Central memory CD8-positive, alpha-beta T cell (primary cell): ENCODE measurements at places on chromosomes 7 and 10.

DNA sequence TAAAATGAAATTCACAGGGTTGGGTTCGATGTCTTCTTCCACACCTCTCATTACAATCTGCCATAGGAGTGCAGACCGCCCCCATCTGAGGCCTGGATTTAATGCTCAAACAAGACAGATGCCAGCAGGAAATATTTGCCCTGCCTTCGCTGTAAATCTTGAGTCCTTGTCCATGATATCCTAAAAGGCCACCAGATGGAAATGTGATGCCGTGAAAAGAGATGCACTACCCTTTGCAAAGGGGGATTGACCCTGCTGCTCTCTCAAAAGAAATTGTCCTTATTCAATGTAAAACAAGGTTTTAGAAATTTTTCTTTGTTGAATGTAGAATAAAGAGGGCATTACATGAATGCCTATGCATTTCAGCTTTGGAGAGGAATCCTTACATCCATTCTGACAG is 37.5 kb downstream of the AGAP4 start:
- no peak for DNase-seq

DNA sequence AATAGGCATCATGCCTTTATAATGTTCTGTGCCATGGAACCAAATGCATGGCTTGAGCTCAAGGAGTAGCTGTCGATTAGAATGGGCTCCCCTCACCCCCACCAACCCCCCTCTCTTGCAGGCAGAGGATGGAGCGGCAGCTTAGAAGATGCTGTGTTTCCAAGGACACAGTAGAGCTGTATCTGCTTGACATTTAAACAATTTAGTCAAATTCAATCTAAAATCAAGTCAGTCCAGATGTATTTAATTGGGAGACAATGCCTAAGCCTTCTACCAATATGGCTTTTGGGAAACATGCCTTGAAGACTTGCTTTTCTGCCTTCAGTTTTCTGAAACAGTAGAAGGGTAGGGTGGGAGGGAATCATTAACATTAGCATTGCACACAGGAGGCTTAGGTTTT is 497.1 kb upstream of the NRP1 start:
- no peak for DNase-seq

DNA sequence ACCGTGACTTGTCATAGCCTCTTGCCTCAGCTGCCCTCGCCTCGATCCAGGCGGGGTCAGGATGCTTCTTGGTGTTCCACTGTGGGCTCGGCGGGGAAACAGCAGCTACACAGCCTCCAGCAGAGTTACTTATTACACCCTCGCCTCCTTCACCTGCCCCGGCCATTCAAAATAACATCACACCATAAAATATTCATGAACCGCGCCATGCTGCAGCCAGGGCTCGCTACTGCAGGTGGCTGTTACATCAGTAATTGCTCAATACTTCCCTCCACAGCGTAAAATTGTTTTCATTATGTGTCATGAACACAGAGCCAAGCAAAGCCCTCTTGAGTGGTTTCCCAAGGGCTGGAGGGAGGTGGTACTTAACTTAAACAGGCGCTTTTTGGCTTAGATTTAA is 241.5 kb upstream of the SP8 start:
- DNase-seq, result no peak

DNA sequence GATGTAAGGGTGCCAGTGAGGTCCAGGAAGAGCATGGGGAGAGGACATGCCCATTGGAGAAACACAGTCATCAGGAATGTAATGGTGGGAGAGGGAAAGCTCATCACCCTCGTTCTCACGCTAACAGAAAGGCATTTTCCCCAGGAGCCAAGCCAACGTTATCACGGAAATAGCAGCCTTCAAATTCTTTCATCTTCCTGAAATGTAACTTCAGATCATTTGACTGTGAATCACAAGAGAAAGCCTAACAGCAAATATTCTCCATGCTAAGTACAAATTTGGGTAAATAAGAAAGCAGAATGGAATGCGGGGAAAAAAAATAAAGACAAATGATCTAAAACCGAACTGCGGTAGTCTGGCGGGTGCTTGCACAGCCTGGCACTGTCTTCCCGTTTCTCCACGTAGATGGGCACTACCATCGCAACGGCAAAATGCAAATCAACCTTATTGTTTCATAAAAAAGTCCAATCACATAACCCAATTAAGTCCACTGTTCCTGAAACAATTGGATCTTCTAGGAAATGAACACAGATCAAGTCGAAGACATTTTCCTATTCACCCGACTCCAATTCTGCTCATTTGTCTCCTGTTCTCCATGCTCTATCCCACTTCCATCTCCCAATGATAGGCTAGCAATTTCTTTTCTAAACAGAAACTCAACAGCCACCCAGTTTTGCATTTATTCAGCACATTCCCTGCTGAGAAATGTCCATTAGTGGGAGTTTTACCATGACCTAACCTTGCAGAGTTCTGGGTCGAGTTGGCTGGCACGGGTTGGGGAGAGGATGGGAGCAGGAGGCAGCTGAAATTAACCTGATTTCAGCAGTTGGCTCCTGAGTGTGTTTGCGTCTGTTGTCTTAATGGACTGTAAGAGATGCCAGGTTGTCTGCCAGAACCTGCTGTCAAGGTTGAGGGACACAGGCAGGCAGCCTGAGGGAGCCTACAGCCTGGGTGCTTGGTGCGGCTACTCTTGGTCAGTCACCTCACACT is 74.6 kb upstream of the FRMD4A start:
- DNase-seq, result no peak

DNA sequence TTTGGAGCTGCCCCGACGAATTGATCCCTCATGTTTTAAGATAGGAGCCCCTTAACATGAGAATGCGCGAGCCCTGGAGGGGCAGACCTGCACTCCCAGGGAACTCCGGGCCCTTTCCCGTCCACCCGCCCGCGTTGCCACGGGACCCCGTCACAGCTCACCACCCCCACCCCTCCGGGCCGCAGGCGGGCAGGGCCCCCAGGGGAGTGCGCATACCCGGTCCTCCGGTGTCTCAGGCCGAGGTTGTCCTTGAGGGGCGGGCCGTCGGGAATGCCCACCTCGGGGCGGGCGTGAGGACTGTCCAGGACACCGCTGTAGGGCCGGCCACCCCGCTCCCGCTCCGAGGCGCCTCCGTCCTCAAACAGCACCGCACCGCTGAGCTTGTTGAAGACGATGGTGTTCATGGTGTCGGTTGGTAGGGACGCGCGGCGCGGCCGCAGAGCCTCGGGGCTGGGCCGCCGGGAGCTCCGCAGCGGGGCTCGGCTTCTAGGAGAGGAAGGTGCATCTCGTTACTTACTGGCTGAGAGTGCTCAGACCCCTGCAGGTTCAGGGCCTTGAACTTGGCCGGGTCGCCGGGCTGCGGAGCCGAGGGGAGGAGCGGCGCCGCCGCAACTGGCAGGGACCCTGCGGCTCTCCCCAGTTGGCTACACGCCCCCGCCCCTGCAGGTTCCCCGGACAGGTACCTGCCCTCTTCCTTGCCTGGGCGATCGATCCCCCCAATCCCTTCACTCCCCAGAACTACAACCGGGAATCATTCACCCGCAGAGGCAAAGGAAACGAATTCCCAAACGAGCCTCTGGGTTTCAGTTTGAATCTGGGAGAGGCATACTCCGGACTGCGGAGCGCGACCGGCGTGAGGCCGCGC is 2.4 kb downstream of the MKX start:
- peak; percentile 27 for DNase-seq

DNA sequence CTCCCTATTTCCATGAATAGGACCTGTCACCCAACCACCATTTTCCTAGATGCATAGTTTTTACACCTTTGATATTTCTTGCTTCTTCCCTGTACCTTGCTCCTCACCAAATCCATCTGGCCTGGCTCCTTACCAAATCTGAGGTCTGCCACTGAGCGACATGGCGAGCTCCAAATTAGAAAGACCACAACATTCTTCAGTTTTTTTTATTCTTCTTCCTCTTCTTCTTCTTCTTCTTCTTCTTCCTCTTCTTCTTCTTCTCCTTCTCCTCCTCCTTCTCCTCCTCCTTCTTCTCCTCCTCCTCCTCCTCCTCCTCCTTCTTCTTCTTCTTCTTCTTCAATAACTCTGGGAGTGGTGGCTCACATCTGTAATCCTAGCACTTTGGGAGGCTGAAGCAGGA is 7.1 kb downstream of the CPED1 start:
- no peak for DNase-seq

DNA sequence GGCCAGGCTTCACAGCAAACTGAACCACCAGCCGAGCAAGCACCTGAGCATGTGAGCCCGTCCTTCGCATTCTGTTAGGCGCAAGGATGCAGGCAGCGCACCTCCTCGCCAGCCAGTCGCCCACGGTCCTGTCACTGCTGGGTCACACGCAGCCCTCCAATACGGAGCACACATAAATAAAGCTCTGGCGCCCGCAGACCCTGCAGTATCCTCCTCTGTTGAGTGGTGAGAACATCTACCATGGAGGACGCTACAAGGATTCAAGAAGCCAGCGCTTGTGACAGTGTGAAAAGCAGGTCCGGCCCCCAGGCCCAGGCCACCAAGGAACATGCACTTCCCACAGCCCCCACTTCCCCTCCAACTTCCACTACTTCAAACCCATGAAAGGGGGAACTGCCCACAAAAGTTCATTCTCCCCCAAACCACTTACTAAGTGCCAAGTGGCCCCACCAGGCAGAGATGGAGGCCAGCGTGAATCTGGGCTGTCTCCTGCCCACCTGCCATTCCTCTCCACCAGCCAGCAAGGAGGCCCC is 34.8 kb downstream of the VOPP1 start:
- DNase-seq, result no peak

GRCh38 chr7:129163875-129164544 is 19.5 kb downstream of the TSPAN33 start:
- DNase-seq, result no peak

DNA sequence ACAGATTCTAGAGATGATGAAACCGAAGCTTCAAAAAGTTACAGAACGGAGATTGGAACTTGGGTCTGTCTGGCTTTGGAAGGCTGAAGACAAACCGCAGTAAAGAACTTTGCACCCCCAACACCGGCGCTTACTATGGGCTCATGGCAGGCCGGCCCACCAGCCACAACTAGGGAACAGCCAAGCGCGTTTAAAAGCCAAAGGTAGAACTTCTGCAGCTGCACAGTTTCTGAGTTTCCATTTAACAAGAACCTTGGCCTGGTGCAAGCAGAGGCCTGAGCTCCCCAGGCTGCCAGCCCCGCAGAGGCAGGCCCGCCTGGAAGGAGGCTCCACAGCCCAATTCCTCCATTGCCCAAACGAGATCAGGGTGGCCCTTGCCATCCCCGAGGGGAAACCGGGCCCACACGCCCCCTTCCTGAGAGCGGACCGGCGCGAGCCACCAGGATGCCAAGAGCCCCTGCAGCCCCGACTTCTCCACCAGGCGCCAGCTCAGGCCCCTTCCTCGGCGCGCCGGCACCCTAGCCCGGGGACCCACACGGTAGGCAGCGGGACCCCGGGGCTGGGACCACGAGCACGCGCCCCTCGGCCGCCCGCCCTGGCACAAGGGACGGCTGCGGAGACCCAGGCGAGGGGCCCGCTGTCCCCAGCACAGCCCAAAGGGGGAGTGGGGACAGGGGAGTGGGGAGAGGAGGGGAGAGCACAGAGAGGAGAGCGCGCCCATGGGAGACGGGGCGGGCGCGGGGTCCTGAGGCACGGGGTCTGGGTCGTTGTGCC is 566 bp downstream of the MAD1L1 start:
- no peak for DNase-seq

- DNase-seq, result no peak
Observed at GRCh38 chr7:112452102-112452888, 2.0 kb downstream of the IFRD1 start.

- no peak for DNase-seq
Observed at GRCh38 chr10:118971187-118971586, 58.3 kb upstream of the NANOS1 start.

GRCh38 chr10:122323941-122324675 is 50.4 kb upstream of the PLEKHA1 start:
- DNase-seq, result no peak

DNA sequence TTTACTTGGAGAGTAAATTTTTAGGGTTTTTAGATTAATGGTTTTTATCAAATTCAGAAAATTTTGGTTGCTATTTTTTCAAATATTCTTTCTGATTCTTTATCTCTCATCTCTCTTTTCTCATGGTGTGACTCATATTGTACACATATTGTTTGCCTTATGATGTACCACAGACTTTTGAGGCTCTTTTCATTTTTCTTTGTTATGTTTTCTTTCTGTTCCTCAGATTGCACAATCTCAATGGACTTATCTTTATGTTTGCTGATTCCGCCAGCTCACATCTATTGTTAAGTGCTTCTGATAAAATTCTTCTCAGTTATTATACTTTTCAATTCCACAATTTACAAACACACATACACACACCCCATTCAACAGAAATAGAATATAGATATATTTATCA is 168.2 kb upstream of the IGFBP3 start:
- no peak for DNase-seq

DNA sequence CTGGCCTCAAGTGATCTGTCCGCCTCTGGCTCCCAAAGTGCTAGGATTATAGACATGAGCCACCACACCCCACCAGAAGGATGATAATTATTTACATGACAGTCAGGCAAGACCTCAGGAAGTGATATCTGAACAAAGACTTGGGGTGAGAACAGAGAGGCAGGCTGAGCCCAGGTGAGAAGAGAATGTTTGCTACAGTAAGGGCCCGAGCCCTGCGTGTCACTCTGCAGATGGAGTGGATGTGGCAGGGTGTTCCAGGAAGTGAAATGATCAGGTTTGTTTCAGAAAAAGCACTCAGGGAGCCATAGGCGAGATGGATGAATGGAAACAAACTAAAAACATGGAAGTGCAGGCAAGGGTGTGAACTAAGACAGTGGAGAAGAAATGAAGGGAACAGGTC is 22.2 kb downstream of the SFMBT2 start:
- peak; percentile 14 for DNase-seq

DNA sequence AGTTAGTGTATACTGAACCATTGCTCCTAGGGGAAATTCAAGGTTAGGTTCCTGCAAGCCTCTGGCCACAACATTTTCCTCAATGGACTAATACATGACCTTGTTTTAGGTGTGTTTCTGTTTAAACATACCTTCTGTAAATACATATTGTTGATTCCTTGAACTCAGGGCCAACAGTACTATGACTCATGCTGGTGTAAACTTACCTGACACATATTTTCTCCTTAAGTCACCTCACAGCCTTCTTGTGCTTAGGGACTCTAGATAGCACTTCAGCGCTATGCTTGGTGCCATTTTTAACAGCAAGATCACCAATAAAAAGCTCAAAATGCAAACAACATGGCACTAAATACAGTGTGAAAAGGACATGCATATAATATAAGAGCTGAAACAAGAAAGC is 176.4 kb downstream of the TAX1BP1 start:
- no peak for DNase-seq

DNA sequence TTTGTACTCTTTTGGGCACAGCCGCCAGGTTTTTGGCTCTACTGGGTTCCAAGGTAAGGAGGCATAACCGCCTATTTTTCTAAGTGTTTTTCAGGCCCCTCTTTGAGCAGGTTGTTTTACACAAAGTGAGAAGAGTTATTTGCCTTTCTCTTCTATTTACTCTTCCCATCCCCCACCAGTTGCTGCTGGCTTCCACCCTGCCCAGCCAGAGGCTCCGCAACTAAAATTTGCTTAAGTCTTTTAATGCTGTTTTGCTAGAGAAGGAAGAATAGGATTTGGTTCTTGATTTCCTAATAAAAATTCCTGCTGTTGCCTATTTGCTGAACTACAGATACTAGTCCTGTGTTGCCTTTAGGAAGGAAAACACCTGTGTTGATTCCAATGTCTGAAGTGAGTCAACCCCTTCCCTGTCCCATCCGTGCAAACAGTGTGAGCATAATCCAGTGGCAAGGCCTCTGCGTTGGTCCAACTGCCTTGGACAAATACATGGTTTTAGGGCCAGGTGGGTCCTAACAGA is 1.9 kb downstream of the PLA2G12B start:
- DNase-seq, result no peak
